ENCODE measurements at places on chromosomes 11 and 22.
A peak's percentile ranks its signal among the peaks of the same experiment; 100 is the strongest.

DNA sequence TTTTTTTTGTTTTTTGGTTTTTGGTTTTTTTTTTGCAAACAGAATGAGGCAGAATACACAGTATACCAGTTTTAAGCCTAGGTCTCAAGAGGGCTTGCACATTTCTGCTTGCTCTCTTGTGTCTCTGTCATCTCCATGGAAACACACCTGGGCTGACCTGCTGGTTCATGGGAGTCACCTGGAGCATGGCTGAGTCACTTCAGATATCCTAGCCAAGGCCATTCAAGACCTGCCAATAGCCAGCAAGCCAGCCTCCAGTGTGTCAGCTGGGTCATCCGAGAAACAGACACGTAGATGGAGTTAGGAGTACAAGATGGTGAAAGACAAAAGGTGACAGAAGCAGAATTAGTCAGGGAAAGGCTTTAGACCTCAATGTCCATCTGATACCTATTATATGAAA, 124.2 kb upstream of the SEZ6L start:
- DNase-seq, result no peak

- no peak for DNase-seq
These were observed 9.9 kb downstream of the ADAMTS15 start for GRCh38 chr11:130458410-130458729.

- DNase-seq, result no peak
These were observed 21.3 kb upstream of the CWF19L2 start for GRCh38 chr11:107478922-107479321.

DNA sequence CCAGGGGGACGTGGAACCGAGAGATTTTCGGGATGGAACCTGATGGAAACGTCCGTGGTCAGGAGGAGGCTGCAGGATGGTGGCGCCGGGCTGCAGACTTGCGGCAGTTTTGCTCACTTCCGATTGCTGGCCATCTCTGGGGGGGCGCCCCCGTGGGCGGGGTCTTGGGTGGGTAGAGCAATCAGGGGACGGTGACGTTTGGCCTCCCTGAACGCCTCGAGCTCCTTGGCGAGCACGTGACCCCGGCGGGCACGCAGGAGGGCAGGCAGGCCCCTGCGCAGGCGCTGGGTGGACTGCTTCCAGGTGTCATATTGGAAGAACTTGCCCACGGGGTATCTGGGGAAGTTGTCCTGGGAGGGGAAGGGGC, 6.3 kb downstream of the IGF2 start:
- DNase-seq, result no peak

DNA sequence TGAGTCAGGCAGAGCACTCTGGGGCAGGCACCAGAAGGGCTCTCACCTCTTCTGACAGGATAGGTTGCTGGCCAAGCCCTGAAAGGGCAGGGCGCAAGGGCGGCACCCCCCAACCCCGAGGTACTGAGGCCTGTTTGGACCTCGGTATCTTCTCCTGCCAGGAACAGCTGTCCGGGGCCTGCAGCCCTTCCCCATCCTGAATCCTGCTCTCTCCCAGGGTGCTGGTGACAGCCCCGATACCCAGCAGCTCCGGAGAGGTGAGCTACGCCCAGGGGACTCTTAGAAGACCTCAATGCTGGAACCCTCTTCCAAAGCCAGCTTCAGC, 79.1 kb downstream of the PHF21B start:
- no peak for DNase-seq

GRCh38 chr11:62546244-62546928, at the start of gene AHNAK:
Gene AHNAK (minus strand): TSS chr11:62546806. CDS start chr11:62536098, 10,708 bp downstream.
- peak; percentile 85 for DNase-seq

GRCh38 chr22:33831207-33831606, 89.1 kb downstream of the LARGE1 start:
- DNase-seq, result no peak

GRCh38 chr11:14471127-14471526, 28.5 kb downstream of the COPB1 start:
- DNase-seq, result no peak

DNA sequence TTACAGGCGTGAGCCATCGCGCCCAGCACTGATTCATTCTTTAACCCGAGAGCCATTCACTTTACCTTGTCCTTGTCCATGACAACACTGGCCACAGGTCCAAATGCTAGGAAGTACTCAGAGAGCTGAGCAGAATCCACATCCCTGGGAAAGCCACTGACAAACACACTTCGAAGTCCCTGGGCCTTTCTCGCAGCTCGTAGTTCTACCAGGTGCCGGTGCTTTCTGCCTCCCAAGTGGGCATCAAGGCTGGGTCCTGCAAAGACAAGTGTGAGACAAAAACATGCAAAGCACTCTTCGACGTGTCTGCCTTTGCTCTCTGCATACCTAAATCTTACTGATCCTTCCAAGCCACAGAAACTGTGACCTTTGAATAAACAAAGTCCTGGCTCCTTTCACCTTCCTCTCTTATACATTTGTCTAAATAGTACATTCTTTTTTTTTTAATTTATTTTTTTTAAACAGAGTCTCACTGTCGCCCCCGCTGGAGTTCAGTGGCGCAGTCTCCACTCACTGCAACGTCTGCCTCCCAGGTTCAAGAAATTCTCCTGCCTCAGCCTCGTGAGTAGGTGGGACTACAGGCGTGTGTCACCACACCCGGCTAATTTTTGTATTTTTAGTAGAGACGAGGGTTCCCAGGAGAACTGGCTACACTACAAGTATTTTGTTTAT, 2.2 kb downstream of the TUT1 start:
- peak; percentile 21 for DNase-seq

DNA sequence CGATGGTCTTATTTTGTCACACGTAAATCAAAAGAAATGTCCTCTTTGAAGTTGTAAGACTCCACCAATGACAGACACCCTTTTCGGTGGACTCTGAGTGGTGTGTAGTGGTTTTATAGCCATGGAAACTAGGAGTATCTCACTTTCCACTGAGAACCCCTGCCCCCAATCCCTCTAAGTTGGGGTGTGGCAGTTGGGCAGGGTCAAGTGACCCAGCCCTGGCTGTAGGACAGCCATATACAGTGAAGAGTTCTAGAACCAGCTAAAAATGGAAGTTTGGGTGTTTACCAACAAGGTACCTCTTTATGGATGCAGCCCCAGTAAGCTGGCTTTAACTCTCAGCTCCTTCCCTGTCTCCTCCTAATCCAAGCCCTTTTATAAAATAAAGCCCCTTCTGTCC, 5.2 kb downstream of the C22orf31 start:
- DNase-seq, result no peak

- no peak for DNase-seq
These were observed 48.8 kb downstream of the SPECC1L start for GRCh38 chr22:24319451-24319850.

DNA sequence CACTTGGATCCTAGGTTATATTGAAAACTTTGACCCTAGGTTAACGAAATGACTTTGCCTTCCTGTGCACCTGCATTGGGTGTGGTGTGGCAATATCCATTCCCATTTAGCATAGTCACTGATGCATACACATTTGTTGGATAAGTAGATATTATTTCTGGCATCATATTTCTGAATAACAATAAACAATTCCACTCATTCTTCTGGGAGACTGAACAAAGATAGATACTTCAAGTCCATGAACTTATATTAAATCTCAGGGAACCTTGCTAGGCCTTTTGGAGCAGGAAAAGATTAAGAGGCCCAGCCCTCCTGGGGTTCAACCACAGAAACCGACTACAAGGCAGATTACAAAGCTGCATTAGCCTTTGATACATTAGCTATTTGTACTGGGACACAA, 118.9 kb downstream of the MSANTD4 start:
- no peak for DNase-seq

DNA sequence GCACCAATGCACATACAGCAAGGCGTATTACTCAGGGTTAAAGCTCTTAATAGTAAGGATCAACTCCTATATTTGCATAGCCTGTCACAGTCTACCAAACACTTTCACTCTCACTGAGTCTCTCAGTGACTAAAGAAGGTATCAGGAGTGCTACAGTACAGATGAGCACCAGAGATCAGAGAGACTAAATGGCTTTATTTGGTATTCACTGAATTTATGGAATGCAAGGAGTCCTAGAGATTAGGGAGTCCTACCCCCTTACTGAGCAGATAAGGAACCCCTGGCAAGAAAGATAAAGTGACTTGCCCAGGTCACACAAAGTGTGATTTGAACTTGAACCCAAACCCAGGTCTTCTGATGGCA, 396.4 kb upstream of the CCDC90B start:
- no peak for DNase-seq

DNA sequence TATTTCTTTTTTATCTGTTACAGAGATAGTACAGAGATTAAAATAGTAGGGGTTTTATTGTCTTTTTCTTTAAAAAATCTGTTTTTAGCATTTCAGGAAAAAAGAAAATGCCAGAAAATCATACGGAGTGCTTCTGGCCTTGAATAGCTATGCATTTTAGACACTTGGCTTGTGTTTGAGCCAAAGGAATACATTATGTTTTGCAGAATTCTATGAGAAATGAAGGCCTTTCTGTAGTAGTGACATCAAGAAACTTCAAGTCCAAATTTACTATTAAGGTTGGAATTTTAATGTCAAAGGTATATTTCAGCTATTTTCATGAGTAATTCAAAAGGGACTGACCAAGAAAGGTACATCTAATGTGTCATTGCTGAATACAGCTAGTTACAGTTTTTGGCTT, 56.3 kb upstream of the DDI1 start:
- DNase-seq, result no peak

DNA sequence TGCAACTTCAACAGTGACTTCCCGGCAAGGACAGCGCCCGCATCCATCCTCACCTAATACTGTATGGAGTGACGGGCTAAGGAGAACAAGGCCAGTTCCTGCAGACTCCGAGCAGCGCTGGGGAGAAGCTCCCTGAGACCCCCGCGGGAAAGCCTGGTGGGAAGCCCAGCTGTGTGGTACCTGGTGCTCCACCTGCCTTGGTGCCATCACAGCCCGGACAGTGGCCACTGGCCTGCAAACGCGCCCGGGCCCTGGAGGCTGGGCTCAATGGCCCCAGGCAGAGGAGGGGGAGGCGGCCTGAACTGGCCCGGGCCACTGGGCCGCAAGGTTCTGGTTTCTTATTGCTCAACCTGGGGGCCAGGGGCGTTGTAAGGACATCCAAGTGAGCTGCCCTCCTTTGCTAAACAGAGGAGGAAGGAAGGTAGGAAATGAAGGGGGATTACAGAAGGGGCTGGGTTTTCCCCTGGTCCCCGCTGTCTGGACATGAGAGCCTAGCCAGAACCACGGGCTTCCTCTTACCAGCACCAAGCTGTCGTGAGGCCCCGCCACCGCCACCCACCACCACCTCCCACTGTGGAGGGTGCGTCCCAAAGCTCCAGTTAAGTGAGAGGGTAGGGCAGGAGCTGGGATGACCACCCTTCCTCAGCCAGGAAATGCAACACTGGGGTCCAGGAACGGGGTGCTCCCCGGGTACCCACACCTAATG, 8.5 kb upstream of the CDC42BPG start:
- no peak for DNase-seq

GRCh38 chr11:2625183-2625582, 74.6 kb downstream of the KCNQ1OT1 start:
- no peak for DNase-seq

- no peak for DNase-seq
These were observed 4.5 kb upstream of the GCAT start for GRCh38 chr22:37803195-37803638.

DNA sequence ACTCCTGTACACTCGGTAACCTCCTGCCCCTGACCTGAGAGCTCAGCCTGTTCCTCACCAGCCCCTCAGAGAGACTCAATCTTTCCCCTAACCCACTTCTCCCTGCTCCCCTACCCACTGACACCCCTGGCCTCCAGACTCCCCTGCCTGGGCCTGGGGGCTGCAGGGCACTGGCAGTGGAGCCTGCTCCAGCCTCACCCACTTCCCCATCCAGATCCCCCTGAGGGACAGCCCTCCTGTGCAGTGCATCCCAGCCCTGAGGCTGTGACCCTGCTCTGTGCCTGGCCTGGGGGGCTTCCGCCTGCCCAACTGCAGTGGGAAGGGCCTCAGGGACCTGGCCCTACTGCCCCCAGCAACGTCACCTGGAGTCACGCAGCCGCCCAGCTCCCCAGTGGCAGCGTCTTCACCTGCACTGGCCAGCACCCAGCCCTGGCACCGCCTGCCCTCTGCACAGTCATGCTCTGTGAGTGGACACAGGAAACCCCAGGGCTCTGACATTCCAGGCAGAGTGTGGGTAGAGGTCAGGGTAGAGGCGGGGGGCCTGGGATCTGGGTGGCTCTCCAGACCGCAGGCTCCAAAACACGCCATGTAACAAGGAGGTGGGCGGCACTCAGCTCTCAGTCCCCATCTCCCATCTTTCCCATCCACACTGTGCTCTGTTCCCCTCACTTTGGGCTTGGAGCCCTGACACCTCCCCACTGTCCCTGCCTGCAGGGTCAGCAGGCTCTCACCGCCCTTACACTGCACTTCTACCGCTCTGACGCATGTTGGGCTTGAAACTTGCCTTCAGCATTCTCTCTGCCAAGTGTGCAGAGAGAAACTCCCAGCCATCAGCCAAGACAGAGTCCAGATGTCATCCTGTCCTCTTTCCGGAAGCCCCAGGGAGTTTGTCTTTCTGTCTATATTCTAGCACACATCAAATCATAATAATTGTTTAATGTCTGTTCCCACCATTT, 5.1 kb downstream of the VSIG10L2 start:
- DNase-seq, result no peak

DNA sequence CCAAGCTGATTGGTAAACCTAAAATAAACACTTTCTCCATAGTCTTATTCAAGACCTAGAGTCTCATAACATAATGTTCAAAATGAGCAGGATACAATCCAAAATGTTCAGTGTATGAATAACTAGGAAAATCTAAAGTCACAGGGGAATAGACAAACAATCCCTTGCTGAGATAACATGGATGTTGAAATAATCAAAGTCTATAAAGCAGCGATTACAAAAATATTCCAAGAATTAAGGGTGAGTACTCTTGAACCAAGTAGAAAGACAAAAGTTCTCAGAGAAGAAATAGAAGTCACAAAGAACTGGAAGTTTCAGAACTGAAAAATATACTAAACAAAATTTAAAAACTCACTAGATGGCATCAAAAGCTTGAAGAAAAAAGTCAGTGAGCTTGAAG, 561.0 kb downstream of the INSC start:
- no peak for DNase-seq

- no peak for DNase-seq
These were observed 1466.0 kb downstream of the TBC1D22A start for GRCh38 chr22:48228468-48228867.

GRCh38 chr11:19076744-19077589, 16.4 kb upstream of the MRGPRX2 start:
- peak; percentile 18 for DNase-seq

GRCh38 chr22:19837915-19838314, 16.8 kb downstream of the GNB1L start:
- DNase-seq, result no peak

GRCh38 chr22:46349238-46349637, 13.7 kb downstream of the TRMU start:
- DNase-seq, result no peak

GRCh38 chr22:35888181-35888870, 140.3 kb downstream of the RBFOX2 start:
- DNase-seq, result no peak

DNA sequence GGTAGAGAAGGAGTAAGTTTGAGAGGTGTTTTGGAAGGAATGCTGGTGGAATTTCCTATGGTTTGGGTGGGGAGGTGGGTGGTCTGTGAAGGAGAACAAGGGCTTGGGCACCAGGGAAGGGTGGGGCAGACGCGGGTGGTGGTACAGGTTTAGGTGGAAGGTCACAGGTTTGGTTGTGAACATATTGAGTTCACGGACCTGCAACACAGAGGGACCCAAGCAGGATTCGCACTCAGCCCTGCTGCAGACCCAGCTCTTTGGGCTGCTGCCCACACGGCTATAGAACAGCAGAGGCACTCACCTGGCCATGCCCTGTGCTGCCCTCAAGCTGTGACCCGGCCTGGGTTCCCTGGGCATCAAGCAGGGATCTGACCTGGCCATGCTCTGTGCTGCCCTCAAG, 33.5 kb upstream of the EMID1 start:
- DNase-seq, result no peak
